ENCODE measurements at places on chromosomes 2 and 18.

DNA sequence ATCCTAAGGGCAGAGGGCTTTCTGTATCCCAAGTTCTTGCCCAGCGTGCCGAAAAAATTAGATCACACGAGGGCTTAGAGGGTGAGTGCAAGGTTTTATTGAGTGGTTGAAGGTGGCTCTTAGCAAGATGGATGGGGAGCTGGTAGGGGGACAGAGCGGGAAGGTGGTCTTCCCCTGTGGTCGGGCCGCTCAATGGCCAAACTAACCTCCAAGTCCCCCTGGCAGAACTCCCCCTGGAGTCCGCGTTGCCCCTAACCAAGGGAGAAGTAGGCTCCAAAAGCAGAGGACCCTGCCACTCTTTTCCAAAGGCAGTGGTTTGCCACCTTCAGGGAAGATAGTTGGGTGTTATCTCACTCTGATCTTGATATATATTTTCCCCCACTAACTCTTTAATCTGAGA lies 63.4 kb downstream of the LYPD1 start:
- no peak for DNase-seq

DNA sequence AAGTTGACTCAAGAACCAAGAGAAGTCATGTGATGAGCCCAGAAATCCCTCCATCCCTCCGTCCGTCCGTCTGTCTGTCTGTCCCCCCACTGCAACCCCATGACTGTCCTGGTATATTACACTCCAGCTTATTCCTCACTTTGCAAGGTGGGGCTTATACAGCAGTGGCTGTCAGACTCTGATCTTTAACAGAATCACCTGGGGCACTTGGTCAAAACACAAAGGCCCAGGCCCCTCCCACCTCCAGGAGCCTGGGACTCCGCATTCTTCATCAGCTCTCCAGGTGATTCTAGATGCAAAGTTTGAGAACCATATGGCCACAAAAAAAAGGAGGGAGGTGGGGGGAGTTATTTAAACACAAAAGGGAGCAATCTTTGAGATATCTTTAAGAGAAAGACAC lies 61.4 kb downstream of the MYO5B start:
- DNase-seq = no peak

GRCh38 chr2:218294430-218295022 lies 2.2 kb upstream of the TMBIM1 start:
- DNase-seq = no peak

DNA sequence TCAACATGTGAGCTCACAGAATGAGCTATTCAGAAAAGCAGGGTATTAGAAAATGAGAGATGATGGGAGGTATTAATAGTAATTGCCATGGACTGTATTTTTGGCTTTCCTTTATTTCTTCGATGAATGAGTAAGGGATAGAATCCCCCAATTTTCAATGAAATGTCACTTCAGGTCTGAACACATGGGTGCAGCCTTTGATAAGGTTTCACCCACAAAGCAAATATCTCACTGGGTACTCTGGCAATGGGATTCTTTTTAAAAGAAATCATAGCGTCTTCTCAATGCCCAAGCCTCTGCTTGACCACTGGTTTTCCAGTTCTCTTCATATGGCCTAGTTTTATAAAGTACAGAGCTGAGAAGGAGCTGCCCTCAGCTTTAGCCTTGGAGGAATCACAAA lies 610.5 kb upstream of the FANCL start:
- no peak for DNase-seq

DNA sequence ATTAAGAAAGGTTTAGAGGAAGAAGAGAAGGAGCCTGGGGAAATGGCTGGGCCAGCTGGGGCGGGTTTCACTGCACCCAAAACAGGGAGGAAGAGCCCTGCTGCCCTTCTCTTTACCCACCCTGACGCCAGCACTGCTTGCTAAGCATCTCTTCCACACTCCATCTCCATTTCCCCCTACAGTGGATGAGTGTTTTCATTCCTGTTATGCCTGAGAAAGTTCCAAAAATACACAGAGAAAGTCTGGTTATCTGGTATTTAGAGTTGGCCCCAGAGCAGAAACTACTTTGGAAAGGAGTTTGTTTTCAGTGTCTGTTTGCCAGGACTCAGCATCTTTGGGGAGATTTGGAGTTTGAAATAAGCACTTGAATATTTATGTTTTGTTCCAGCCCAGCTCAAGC lies 451.0 kb downstream of the SLC4A3 start:
- DNase-seq = no peak

DNA sequence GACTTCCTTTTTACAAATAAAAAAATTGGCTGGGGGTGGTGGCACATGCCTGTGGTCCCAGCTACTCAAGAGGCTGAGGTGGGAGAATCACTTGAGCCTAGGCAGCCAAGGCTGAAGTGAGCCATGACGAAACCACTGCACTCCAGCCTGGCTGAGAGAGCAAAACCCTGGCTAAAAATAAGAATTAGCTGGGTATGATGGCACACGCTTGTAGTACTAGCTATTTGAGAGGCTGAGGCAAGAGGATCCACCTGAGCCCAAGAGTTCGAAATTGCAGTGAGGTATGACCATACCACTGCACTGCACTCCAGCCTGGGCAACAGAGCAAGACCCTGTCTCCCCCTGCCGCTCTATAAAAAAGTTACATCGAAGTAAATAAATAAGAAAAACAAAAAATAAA lies 33.7 kb downstream of the GFPT1 start:
- no peak for DNase-seq

DNA sequence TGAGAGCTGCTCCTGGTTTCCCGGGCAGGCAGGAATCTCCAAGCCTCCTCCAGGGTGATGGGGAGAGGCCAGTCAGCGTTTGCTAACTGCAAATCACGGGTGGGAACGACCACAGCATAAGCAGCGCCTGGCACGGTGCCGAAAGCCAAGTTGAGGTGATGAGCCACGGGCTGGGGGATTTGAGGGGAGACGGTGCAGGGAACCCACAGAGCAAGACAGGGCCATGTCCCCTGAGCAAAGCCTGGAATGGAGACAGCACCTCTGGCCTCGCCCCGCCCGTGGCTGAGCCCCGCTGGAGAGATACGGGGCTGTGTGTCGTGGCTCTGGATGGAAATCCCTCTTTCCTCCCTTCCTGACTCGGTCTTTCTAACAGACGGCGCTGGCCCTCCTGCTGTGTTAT lies 31.5 kb upstream of the TMEM18 start:
- no peak for DNase-seq

- DNase-seq = no peak
These were observed 31.9 kb downstream of the NRP2 start for GRCh38 chr2:205714058-205714776.

DNA sequence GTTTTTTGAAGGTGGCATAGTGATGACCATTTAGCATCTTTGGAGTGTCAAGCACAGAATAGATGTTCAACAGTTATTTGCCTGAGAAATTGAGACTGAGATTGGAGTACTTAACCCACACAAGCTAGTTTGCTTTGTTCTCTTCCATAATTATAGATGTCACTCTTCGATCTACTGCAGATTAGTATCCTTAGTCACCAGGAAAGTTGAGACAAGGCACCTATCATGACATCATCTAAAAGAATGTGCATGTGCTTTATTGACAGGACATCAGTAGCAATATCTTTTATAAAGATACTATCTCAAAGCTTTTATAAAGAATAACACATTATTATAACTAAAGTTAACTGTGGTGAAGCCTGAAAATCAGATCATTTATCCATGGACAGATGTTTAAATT lies 6.4 kb downstream of the VRK2 start:
- DNase-seq = no peak

- no peak for DNase-seq
These were observed 19.4 kb downstream of the TEX44 start for GRCh38 chr2:231612109-231612455.

DNA sequence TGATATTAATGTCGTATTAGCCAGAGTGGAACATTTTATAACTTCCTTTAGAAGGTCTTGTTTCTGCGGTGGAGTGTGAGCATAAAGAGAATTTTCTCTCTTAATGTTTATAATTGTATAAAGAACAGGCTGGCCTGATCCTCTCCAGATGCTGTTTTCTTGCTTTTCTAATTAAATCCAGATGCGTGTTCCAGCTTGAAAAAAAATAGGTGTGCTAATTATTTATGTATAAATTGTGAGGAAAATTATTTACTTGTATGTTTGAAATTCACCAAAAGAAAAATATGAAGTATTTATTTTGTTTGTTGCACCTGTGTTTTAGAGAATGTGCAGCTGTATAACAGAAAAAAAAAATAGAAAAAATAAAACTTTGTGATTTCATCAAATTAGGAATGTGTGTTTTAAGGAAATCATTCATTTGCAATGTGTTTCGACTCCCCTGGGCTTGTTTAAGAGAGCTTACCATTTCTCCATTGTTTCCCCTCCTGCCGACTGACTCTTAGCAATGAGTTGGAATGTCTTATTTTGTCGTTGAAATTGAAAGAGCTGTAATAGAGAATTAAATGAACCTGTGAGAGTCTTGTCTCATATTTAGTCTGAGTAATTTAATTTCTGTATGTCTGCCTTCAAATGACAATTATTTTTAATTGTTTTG lies 220.1 kb upstream of the NXPH2 start:
- no peak for DNase-seq

- DNase-seq = no peak
These were observed 11.3 kb downstream of the MC5R start for GRCh38 chr18:13835202-13835601.

DNA sequence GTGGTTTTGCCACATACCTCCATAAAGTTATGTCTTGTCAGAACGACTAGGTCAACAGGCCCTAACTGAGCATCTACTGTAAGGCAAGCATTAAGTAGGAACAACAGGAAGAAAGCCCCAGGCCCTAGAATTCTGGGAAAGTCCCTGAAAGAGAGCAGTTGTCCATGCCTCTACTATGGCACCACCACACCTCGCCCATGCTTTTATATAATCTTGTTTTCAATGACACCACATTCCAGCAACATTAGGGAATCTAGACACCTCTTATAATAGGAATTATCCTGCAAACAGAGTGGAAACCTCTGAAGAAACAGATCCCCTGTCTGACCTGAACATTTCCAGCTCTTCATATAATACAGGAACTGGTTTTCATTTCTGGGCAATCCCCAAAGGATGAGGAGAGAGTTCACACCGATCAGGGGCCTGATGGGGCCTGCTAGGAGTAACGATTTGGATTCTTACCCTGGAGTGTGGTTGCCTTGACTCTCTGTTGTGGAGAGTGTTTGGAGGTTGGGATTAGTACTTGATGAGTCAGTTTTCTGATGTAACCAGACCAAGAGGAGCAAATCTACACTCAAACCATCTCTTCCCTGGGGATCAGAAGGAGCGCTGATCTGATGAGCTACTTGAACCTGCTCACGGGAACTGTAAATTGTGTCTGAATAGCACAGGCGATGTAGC lies 31.9 kb upstream of the CEP68 start:
- DNase-seq = no peak

DNA sequence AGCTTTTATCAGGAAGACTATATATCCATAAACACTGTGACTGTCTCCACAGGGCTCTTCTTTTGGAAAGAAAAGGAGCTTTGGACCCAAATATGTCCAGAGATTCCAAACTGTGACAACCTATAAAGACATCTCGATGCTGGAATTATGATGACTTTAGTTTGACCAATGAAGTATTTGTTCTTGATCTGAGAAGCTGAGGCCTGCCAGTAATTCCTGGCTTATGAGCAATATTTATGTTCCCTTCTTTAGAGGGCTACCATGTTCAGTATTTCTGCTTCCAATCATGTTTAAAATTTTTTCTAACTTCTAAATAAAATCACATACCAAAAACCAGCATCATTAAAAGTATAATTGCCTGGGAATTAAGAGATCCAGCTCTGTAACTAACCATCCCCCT lies 41.1 kb downstream of the FEZ2 start:
- no peak for DNase-seq

DNA sequence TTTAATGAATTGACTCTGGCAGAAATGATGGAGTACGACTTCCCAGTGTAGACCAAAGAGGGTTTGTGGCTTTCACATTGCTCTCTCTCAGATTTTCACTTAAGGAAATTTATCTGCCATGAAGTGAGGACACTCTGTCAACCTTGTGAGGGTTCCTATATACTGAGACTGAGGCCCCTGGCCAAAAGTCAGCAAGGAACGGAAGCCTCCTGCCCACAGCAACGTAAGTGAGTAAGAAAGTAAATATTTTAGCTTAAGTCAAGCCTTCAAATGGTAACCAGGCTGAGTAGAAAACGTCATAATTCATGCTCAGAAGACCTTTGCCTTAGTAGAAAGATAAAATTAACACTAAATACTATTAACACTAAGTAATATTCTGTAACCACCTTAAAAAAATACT lies 1080.5 kb upstream of the ACVR2A start:
- DNase-seq = no peak

GRCh38 chr2:86021396-86022378 lies 84.0 kb downstream of the POLR1A start:
- no peak for DNase-seq

DNA sequence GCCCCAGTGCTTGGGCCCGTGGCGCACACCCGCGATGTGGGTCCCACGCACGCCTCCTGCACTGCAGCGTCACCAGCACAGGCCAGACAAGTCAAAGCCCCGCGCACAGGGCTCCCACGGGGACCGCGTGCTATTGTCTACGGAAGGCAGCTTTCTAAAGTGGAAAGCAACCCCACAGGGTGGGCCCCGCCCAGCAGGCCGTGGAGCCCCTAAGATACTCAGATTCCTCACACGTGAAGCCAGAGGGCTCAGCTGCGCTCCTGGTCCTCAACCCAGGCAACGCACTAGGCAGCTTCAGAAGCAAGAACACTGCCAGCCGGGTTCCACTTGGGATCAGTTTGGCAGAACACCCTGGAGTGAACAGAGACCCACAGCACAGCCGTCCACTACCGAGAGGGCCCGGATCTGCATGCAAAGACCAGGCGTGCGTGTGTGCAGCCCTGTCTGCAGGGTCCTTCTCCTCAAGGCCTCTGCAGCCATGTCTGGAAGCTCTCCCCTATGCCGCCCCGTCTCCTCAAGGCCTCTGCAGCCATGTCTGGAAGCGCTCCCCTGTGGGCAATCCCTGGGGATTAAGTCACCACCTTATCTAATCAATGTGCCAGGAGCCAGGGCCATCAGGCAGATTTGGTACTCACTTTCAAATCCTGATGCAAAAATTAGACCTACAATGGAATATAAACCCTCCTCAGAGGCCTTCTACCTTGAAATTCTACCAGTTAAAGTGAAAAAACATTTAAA lies 231.3 kb downstream of the HDAC4 start:
- DNase-seq = no peak

DNA sequence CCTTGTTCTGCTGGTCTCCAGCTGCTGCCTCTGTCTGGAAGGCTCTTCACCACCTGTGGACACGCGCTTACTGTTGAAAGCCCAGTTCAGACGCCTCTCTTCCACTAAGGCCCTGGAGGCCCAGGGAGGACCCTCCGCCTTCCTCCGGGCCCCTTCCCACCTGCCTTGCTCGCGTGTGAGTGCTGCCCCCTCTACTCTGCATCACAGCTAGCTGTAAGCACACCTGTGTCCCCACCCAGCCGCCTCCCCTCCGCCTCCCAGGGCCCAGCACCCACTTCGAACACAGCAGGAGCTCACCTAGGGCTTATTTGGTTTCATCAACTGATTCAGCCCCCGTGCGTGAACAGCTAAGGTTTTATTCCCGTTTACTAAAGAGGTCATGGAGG lies 49.7 kb downstream of the KCNF1 start:
- no peak for DNase-seq

DNA sequence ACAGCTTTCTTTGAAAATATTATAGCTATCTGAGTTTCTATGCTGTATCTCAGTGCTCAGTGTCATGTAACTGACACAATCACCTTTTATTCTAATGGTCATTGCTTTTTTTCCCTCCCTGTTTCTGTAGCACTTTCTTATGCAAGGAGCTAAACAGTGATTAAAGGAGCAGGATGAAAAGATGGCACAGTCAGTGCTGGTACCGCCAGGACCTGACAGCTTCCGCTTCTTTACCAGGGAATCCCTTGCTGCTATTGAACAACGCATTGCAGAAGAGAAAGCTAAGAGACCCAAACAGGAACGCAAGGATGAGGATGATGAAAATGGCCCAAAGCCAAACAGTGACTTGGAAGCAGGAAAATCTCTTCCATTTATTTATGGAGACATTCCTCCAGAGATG lies 56.4 kb downstream of the SCN2A start:
- no peak for DNase-seq
